ENCODE measurements at places on chromosomes 6 and 20.

GRCh38 chr6:155755452-155755851, 299.8 kb upstream of the NOX3 start:
- DNase-seq: no peak

DNA sequence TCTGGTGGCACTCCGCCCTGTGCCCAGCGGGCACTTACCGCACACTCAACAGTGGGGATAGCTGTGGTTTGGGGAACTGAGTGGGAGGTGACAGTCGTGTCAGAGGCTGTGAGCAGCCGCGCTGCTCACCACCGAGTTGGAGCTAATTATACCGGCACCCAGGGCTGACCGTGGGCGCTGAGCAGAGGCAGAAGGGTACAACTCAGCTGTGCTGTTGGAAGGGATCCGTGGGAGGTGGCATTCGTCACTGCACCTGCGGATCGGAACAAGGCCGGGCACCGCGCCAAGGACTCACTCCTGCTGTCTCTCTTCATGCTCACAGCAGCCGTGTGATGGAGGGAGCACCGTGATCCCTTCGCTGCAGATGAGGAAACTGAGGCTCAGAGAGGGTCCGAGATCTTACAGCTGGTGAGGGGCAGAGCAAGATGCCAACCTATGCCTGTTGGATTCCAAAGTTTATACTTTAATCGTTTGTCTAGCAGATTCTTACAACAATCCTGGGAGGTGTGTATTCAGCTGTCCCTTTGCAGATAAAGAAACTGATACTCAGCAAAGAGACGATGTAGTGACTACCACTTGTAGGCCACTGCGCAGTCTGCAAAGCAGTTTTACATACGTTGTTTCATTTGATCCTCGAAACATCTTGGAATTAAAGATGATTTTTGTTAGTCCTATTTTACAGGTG, 713 bp upstream of the ELMO2 start:
- DNase-seq: no peak

DNA sequence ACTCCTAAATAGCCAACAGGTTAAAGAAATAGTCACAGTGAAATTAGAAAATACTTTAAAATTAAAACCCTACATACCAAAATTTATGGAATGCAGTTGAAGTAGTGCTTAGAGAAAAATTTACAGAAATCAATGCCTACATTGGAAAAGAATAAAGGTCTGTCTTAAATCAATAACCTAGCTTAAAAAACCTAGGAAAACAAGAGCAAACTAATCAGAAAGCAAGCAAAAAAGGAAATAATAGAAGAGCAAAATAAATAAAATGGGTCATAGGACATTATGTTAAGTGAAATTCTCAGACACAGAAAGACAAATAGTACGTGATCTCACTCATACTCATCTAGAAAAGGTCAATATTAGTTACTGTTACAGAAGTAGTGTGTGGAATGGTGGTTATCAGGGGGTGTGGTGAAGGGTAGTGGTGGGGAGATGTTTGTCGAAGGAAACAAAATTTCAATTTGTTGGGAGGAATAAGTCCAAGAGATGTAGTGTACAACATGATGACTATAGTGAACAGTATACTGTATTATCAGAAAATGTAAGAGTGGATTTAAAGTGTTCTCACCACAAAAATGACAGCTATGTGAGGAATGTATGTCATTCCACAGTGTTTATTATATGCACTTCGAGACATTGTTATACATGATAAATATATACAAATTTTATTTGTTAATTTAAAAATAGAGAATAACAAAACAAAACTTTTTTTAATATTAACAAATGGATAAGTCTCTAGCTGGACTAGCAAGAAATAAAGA, 423.6 kb downstream of the CDH26 start:
- DNase-seq: no peak

GRCh38 chr6:109237077-109237985, 142.0 kb downstream of the CEP57L1 start:
- peak; percentile 69 for DNase-seq

DNA sequence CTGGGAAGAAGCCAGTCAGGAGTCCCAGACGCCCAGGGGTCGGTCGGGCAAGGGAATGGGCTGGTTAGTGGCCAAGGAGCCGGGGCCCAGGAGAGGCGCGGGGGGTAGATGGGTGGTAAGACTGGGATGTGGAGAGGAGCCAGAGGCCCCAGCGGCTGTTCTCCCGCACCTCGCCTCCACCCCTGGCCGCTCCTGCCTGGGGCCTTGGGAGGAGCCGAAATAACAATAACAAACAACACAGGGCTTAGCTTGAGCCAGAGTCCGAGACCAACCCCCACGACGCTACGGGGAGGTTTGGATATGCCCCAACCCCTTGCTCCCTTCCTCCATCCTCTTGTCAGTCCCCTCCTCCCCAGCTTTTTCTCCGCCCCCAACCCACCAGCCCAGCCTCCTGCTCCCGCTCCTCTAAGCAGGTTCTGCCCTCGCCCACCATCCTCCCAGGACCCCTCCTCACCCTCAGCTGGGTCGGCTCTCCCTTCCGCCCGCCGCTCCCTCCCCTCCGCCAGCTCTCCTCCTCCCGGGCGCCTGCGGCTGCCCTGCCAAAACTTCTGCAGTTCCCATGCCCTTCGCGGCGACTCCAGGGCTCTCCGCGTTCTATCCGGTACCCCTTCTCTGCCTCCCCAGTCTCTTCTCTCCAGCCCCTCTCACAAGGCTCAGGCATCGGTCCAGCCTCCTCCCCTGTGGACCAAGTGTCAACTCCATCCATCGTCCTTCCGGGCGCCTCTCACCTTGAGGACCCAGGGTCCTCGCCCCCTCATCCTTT, 1.1 kb downstream of the RNF39 start:
- no peak for DNase-seq

- DNase-seq: peak; percentile 42
Measured at GRCh38 chr6:4965562-4966389, 38.1 kb downstream of the RPP40 start.

DNA sequence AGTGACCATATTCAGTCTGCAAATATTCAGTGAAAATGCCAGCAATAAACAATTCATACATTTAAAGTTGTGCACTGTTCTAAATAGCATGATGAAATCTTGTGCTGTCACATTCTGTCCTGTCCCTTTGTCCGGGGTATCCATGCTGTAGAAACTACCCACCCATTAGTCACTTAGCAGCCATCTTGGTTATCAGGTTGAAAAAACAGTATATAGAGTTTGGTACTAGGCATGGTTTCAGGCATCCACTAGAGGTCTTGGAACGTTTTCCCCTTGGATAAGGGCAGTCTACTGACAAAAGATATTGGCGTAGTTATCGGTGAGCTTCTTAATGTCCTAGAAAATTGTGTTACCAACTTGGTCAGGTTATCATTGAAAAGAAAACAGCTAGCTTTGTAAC, 12.3 kb upstream of the MAP3K7 start:
- no peak for DNase-seq

GRCh38 chr6:143696664-143697000, 18.9 kb downstream of the PHACTR2 start:
- DNase-seq: no peak

GRCh38 chr6:157514659-157515496, 133.9 kb downstream of the ZDHHC14 start:
- DNase-seq: peak; percentile 78

DNA sequence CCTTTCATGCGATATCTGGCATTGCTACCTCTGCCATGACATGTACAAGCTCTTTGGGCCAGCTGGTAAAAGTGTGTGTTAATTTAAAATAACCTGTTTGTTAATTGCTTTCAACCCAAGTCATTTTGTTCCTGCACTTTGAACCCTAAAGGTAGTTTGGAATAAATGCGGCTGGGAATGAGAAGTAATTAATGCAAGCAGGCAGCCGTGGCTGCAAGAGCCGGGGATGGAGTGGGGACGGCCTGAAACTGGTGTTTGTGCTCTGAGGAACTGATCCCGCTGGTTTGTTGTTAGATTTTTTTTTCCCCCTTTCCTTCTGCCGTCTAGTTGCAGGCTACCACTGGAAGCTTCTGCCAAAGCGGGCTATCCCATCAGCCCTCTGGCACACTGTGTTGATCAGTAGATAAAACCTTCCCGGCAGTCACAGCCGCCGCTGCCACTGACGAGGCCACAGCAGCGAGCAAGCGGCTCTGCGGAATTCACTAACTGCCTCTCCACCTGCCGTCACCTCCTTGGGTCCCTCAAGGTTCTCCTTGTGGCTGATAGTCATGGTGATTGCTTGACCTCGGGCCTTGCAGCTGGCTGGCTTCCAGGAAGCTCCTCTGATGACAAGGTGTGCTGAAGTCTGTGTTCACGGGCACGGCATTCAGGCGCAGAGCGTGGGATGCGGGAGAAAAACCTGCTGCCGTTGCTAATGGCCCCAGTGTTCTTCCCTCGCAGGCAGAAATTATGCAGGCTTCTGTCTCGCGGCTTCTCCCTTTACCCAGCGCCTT, 315.9 kb downstream of the TFAP2A start:
- DNase-seq: no peak

- no peak for DNase-seq
Measured at GRCh38 chr6:49522710-49523593, 23.2 kb downstream of the GLYATL3 start.

DNA sequence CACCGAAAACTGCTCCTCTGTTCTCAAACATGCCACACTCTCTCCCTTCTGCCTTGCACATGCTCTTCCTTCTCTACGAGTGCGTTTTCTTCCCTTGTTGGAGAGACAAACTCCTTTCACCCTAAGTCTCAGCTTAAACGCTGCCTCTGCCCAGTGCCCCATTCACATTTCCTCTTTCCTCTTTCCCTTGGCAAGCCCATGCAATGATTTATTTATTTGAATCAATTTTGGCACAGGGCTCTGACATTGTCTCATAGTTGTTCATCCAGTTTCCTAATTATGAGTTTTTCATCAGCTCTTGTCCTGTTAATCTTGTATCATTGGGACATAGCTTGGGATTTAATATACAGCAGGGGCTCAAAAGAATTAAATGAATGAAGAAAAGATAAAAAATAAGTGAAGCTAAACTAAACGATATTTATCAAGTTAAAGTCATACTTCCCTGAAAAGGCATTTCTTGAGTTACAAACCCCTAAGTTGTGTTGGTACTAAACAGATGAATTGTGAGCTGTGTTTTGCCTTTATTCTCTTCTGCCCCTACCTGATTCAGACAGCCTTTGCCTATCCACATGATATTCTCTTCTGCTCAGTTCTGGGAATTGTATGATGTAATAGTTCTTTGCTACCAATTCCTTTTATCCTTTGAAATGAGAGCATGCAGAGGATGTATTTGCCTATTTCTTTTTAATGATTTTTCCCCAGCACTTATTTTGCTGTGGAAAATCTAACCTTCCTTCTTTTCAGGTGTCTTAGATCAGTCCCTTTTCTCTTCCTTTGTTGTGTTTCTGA, 704.4 kb downstream of the UTRN start:
- DNase-seq: no peak

DNA sequence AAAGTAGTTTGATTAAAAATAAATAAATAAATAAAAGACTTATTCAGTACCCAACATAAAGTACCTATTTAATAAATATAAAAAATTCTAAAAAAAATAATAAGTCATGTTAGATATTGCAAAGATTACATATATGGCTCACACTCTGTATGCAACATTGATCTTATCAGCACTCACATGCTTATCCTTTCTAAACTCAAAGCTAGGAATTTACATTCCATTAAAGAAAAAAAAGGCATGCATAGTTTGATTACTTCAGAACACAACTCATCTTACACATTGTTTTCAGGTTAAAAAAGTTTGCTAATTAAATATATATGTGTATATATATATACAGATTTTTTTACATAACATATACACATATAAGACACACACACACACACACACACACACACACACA, 96.4 kb downstream of the FILIP1 start:
- DNase-seq: no peak

- DNase-seq: no peak
Measured at GRCh38 chr6:37580176-37580955, 80.7 kb upstream of the CCDC167 start.

DNA sequence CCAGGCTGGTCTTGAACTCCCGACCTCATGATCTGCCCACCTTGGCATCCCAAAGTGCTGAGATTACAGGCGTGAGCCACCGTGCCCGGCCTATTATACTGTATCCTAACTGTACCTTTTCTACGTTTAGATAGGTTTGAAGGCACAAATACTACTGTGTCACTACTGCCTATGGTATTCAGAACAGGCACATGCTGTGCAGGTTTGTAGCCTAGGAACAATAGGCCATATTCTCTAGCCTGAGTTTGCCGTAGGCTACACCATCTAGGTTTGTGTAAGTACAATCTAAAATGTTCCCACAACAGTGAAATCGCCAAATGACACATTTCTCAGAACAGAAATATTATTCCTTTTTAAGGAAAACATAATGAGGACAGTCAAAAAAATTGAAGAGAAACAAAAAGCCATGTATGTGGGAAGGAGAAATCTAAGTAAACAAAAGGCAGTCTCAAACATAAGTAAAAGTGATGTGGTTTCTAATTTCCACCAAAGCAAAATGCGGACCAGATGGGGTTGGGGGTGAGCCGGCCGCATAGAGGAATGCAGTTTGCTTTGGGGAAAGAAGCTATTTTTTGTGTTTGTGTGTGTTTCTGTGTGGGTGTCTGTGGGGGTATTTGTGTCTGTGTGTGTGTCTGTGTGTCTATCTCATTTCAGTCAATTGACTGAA, 192.6 kb upstream of the SALL4 start:
- DNase-seq: no peak

DNA sequence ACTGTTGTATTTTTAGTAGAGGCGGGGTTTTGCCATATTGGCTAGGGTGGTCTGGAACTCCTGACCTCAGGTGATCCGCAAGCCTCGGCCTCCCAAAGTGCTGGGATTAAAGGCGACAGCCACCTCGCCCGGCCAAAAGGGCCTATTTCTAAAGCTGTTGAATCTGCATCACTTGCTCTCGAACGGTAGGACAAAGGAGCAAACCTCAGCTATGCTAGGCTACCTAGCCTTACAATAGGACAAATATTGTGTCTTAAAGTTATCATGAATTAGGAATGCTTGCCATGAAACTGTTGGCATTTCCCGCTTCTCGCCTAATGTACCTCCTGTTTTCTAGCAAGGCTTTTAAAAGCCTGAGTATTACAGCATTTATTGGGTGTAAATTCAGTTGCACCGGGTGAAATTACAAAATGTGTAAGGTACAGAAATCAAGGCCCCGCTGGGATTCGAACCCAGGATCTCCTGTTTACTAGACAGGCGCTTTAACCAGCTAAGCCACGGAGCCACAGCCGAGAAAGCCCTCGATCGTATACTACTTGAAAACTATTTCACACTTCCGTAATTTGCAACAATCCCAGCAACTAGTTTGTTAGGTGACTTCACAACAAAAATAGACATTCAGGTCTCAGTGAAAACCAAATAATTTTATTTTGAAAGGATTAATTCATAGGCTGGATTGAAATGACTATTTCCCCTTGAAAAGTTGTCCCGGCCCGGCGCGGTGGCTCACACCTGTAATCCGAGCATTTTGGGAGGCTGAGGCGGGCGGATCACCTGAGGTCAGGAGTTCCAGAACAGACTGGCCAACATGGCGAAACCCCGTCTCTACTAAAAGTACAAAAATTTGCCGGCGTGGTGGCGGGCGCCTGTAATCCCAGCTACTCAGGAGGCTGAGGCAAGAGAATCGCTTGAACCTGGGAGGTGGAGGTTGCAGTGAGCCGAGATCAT, 211.6 kb upstream of the ZNF184 start:
- peak; percentile 85 for DNase-seq

DNA sequence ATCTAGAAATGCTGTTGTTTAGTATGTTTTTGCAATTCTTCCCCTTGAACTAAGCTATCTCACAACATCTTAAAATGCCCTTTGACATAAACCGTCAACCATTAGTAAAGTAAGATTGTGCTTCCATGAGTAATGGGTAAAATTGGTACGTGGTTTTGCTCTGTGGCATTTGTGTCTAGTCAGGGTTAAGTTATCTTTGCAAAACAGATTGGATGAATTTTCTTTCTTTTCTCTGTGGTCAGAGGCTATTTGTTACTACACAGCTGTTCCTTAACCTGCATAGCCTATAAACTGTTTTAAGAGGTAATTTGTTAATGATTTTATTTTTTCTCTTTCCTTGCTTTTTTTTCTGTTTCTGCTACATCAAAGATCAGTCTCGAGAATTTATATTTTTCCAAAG, 75.4 kb downstream of the RPP40 start:
- DNase-seq: peak; percentile 44

Measured in KBM-7 (cell line).